Stimulated activated CD8-positive, alpha-beta memory T cell treated with anti-CD3 and anti-CD28 coated beads, Interleukin-2, amount 100 ng/mL, for 1 hour (primary cell): ENCODE measurements at places on chromosomes 2 and 18.

GRCh38 chr2:46009772-46010171 is 287.4 kb upstream of the EPAS1 start:
- DNase-seq, result no peak

GRCh38 chr2:151021747-151022452 is 239.8 kb downstream of the RBM43 start:
- no peak for DNase-seq

- DNase-seq, result no peak
Observed at GRCh38 chr18:32358075-32358474, 112.6 kb downstream of the GAREM1 start.

GRCh38 chr2:128665113-128665512 is 346.4 kb upstream of the HS6ST1 start:
- no peak for DNase-seq

GRCh38 chr18:57073501-57074187 is 73.2 kb upstream of the BOD1L2 start:
- no peak for DNase-seq

DNA sequence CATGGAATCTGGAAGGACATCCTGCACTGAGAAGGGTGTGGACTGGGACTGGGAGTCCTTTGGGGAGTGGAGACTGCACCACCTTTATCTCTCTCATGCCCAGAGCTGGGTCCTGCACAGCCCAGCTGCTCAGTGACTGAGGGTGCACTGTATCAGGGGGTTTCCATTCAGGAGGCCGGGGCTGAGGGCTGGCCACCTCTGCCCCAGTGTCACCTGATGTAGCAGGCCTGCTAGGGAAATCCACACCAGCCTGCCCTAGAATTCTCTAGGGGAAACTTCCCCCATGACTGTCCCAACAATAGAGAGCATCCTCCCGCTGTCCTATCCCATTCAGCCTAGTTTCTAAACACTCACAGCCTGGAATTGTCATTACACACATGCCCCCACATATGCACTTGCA is 116.7 kb downstream of the CTIF start:
- DNase-seq, result no peak
